ENCODE measurements at places on chromosomes 7 and 10. TPM values are rescaled to one million over a fixed set of nuclear protein-coding genes. Genes with fewer than 3 reads are reported as not detected.

The CUX1 gene
- 139 TPM for total RNA-seq

The PTPRN2 gene
- total RNA-seq = 1.2 TPM

The GLI3 gene
- 0.35 TPM for total RNA-seq

The CHST15 gene
- total RNA-seq = 38.3 TPM

The DRGX gene
- not detected for total RNA-seq
